ENCODE measurements at places on chromosomes 1 and 21.

DNA sequence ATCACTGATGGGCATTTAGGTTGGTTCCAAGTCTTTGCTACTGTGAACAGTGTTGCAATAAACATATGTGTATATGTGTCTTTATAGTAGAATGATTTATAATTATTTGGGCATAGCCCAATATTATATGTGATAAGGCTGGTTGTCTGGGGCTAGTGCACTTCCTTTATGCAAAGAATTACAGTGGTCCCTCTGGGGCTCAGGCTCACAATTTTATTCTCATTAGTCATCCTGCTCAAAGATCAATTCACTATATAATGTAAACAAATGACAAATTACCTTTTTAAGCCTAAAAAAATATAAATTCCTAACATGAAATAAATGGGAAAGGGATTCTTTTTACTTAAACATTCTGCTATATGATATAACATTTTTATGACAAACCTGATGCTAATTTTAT, 5.0 kb downstream of the PLPPR4 start:
- DNase-seq = no peak

GRCh38 chr1:226496453-226497015, 52.0 kb upstream of the STUM start:
- DNase-seq = no peak

DNA sequence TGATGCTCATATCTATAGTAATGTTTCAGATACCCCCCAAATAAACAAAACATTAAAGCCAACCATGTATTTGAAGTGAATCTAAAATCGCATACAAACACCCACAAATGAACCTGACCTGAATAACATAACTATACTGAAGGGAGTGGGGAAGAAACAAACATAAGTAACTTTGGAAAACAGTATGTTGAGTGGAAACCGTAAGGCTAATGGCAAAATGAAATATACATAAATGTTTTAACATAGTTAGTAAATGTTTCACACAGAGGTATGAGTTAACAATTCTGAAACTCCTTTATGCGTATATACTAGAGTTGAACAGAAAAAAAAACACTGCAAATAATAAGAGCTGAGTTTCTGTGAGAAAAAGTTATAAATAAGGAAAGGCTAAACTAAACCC, 125.6 kb downstream of the ACBD6 start:
- no peak for DNase-seq

GRCh38 chr1:222772996-222773379, 36.0 kb downstream of the FAM177B start:
- DNase-seq = no peak

- no peak for DNase-seq
These were observed 7.5 kb upstream of the LORICRIN start for GRCh38 chr1:153251988-153252387.

DNA sequence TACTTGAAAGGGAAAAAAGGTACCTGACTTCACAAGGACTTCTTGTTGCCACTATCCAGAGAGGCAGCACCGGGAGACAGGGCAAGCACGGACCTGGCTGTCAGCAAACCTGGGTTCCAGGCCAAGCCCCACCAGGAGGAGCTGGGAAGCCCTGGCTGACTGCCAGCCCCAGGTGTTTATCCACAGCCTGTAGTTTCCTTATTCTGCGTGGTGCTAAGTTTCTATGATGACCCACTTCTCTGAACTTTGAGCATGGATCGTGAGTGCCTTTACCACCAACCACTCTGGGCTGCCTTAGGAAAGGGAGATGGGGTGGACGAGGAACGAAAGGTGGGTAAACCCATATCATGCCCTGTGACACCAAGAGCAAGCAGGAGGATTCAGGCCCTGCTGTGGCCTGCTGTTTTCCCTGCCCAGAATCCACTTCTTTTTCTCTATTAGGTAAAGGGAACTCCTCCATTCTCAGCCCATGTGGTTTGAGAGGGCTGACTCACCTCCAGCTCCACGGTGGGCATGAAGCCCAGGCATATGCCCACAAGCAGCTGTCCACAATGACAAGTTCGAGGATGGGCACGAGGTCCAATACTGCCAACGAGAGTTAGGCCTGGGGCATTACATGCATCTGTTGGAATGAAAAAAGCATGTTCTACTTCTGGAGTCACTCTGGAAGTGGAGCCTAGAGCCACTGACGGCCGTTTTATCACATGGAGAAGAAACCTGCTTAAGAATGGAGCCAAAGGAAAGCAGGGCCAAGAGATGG, 20.3 kb downstream of the TSPAN2 start:
- no peak for DNase-seq

GRCh38 chr1:3718764-3719163, 33.5 kb upstream of the CCDC27 start:
- no peak for DNase-seq

- DNase-seq = no peak
These were observed 187.7 kb upstream of the EDN2 start for GRCh38 chr1:41672173-41672572.

- DNase-seq = no peak
These were observed 31.7 kb downstream of the PRMT2 start for GRCh38 chr21:46666941-46667740.

GRCh38 chr21:34091607-34092006, 18.2 kb downstream of the MRPS6 start:
- DNase-seq = no peak

GRCh38 chr1:19835578-19835977, 20.5 kb upstream of the RNF186 start:
- no peak for DNase-seq

DNA sequence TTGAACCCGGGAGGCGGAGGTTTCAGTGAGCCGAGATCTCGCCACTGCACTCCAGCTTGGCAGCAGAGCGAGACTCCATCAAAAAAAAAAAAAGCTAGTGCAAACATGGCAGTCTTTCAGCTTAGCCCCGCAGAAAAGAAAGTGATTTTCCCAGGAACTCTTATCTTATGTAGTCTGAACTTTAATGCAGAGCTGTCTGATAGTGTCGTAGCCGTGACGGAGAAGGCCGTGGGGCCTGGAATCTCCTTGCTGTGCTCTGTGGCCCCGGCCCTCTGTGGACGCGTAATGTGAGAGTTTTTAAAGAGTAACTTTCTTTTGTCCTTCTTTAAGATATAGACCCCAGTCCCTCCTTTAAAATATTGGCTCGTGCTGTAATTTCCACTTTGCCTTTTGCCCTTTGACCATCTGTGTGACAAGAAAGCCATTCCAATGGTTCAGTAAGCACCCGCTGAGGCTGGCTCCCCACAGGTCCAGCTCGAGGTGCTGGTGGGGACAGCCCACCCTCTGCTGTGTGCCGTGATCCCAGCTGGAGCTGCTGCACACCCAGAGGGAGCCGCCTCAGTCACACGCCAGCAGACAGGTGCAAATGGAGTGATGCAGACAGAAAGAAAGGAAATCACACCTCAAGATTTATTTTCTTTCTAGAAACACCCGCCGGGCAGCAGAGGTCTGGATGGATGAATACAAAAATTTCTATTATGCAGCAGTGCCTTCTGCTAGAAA, 164.0 kb downstream of the PGBD5 start:
- DNase-seq = no peak
